ENCODE measurements at places on chromosomes 4 and X.
A peak's percentile ranks its signal among the peaks of the same experiment; 100 is the strongest.

DNA sequence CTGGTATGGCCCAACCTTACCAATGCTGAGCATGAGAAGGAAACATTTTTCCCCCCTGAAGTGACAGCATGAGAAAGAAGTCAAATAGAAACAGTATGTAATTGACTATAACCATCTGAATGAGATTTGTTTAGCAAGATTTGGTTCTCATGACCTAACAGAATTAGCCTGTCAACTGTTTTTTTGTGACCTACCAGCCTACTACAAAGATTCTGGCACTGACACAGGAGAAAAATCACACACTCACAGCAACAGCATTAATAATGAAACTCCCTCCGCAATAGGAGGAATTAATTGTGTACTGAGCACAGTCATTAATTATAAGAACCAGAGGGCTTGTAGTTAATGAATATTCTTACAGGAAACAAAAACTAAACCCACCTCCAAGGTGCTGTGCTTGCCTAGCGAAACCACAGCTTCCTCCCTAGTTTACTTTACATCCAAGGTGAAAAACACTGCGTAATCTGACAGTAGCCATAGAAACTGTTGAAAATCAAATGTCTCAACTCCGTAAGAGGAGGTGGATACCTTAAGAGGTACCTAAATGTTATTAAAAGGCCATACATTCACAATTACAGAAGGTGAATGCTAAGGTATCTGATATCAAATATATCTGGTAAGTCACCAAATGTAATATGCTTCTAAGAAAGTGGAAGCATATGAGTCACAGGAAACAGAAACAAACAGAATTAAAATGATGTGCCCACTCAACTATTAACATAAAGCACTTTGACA is 34.9 kb downstream of the MMRN1 start:
- DNase-seq: no peak

DNA sequence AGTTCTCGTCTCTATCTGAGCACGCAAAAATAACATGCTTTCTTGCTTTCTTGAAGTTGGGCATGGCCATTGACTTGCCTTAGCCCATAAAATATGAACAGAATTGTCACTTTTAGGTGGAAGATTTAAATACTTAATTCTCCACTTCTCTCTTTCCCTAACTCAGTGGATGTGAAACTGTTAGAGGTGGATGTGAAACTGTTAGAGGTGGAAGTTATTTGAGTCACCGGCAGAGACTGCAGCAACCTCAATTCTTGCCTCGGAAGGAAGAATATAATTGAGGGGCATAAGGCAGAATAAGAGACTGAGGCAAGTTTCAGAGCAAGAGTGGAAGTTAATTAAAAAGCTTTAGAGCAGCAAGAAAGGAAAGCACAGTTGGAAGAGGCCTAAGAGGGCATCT is 2.8 kb upstream of the PARM1 start:
- no peak for DNase-seq

GRCh38 chr4:105956569-105956968 is 61.3 kb downstream of the NPNT start:
- no peak for DNase-seq

GRCh38 chr4:2222838-2223237 is 19.1 kb downstream of the HAUS3 start:
- no peak for DNase-seq

DNA sequence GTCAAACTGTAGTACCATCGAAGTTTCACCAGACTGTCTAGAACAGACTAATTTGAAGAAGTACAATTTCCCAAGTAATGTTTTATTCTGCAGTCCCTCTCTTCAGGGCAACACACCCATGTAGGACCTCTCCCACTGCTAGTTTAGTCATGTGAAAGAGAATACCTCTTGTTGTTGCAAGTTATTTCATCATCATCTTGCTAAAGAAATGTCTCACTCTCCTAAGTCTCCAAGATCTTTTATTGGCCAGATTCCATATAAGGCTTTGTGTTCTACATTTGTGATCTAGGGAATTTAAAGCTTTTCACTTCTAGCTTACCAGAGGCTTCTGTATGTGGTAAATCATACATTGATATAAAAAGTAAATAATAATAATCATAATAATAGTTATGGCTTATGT is 745.3 kb upstream of the MAGEB2 start:
- peak; percentile 86 for DNase-seq

DNA sequence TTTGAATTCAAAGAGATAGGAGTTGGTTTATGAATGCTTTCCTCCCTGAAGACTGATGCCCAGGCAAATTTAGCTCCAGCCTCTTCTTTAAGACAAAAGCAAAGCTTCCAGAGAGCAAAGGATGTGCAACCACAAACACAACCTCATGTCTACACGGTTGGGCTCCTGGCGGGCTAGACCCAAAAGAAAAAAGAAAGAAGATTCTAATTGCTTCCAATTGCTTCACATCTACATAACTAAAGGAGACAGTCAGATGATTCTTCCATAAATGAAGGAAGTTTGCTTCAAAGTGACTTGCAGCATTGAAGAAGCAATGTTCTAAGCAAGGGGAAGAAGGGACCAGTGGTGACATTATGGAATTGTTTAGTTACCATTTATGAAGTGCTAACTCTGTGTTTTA is 1603.0 kb upstream of the TENM3 start:
- no peak for DNase-seq

DNA sequence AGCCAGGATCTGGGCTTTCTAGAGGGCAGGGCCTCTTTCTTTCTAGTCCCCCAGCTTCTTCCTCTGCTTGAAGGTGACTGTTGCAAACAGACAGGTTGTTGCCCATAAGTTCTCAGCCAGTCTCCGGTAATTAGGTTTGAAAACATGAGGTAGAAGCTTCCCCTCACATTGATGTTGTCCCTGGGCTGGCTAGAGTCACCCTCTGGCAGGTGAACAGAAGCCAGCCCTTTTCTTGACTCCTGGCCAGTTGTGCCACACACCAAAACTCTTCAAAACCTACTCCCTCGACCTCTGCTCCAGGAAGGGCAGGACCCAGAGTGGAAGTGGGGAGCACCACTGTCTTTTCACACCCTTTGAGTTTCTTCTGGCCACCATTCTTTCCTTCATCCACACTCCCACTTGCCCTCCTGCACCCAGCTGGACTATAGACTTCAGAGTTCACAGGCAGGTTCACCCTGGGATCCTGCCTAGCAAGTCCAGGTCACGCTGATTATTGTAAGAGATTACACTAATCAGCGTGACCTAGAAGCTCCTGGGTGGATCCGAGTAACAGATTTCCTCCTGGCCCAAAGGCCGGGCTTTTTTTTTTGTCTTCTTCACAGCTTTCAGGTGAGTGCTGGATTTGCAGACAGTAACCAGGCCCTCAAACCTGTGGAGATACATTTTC is 37.4 kb upstream of the ARHGAP6 start:
- no peak for DNase-seq

- DNase-seq: no peak
These were observed 35.0 kb downstream of the INTU start for GRCh38 chr4:127667772-127668171.

DNA sequence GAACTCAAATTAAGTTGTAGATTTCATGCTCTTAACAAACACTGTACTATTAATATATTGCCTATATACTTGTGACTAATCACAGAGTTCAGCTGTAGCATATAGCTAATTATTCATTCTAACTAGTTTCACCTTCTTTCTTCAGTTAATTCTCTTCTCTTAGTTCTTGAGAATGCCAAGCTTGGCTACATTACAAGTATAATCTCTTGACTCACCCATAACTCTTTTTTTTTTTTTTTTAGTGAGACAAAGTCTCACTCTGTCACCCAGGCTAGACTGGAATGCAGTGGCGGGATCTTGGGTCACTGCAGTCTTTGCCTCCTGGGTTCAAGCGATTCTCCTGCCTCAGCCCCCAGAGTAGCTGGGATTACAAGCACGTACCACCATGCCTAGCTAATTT is 5.4 kb downstream of the KLHL5 start:
- DNase-seq: no peak

DNA sequence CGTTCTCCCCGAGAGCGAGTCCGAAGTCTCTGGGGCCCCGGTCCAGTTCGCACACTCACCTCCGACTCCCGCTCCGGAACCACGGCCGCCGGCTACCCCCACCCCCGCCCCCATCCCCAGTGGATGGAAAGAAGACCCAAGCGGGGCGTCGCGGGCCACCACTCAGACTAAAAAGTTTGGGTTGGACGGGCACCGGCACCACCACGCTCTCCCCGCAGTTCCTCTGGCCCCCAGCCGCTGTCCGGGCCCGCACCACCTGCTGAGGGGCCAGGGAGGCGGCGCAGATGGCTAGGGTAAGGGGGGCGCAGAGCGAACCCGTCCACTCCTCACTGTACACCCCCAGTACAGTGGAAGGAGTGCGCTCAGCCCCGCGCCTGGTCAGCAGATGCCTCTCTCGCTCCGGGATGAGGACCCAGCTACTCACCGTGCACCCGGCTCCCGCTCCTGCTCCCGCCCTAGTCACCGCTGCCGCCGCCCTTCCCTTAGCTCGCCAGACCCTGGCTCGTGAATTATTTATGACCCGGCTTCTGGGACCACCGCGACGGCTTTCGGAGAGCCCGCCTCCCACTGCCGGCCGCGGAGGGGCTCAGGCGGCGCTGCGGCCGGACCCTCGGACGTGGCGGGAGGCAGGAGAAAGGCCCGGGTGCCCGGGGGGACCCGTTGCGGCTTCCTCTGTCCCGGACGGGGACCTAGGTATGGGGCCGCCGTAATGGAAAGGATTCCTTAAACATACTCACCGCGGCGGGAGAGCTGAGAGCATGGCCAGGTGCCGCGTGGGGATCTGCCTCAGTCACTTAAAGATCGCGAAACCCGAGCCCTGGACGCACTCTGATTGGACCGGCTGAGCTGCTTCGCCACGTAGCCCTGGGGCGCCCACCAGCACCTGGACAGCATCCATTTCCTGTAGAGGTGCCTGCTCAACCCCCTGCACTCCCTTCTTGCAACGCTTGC is at the start of gene PROM1:
TSS of gene PROM1 (minus strand) at position 783 of the 951 bp plus-strand sequence. CDS start 8,117 bp downstream, outside the sequence.
- no peak for DNase-seq

Data from fibroblast of the conjunctiva (primary cell).